ENCODE measurements at places on chromosomes 12 and 14. TPM values are rescaled to one million over a fixed set of nuclear protein-coding genes. Genes with fewer than 3 reads are reported as not detected.

FERMT2 gene
- 72.2 TPM for total RNA-seq

PLXNC1 gene
- total RNA-seq: 0.13 TPM

MAPK1IP1L gene
- total RNA-seq: 15.3 TPM

SEC23A gene
- 239 TPM for total RNA-seq

TROAP gene
- 9.6 TPM for total RNA-seq

TAS2R30 gene
- total RNA-seq: 2.0 TPM

ABHD12B gene
- not detected for total RNA-seq
